NCI-H510A (cell line): ENCODE measurements at places on chromosomes 12 and 14.

DNA sequence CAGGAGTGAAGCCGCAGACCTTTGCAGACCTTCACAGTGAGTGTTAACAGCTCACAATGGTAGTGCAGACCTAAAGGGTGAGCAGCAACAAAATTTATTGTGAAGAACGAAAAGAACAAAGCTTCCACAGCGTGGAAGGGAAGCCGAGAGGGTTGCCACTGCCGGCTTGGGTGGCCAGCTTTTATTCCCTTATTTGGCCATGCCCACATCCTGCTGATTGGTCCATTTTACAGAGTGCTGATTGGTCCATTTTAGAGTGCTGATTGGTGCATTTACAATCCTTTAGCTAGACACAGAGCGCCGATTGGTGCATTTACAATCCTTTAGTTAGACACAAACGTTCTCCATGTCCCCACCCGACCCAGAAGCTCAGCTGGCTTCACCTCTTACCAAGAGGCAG, 35.5 kb downstream of the MAPK1IP1L start:
- no peak for DNase-seq

DNA sequence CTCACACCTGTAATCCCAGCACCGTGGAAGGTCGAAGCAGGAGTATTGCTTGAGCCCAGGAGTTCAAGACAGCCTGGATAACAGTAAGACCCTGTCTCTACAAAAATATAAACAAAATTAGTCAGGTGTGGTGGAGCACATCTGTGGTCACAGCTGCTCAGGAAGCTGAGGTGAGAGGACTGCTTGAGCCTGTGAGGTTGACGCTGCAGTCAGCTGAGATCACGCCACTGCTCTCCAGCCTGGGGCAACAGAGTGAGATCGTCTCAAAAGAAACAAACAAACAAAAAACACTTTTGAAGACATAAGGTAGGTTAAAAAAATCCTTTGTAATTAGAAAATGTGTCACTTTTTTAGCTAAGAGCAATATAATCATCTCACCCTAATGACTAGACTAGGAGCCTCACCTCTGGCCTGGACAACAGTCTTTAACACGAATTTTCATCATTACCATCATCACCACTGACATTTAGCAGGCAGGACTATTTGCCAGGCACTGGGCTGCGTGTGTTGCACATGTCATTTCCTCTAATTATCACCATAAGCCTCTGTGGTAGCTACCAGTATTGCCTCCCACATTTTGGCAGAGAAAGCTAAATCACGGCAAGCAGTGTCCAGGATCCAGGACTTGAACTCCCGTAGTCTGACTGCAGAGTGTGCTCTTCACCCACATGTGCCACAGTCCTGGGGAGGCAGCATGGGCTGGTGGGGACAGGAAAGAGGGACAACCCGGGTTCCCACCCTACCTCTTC, 4.6 kb upstream of the SYCP3 start:
- no peak for DNase-seq

GRCh38 chr12:14710632-14711320, 14.4 kb upstream of the GUCY2C start:
- no peak for DNase-seq

DNA sequence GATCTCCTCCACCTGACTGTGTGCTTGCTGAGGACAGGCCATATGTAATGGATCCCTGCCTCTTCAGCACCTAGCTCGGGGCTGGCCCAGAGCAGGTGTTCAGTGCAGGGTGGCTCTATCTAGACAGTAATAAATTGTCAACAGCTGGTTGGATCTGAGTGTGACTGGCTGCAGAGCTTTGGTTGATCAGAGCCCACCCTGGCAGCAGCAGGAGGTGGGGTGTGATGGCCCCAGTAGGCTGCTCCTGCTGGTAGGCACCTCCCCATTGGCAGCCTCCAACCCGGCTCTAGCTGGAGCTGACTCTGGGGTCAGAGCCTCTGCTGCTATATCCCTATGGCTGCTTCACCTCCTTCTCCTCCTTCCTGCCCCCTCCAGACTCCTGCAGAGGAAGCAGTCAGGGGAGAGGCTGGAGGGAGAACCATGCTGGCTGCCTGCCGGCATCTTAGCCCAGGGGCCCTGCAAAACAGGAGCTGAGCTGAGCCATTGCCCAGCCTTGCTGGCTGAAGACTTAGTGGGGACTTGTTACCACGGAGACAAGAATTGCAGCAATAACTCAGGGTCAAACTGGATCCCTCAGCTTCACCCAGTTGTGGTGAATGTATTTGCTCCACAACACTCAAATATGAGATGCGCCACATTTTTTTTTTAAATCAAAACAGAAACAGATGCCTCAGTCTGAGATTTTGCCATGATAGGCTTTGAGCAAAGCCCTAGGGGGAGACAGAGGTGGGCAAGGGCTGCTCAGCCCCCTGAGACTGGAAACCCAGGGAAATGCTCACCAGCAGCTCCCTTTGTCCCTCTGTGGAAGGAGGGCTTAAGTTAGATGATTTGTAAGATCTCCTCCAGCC, 22.2 kb downstream of the TMEM63C start:
- peak; percentile 47 for DNase-seq

DNA sequence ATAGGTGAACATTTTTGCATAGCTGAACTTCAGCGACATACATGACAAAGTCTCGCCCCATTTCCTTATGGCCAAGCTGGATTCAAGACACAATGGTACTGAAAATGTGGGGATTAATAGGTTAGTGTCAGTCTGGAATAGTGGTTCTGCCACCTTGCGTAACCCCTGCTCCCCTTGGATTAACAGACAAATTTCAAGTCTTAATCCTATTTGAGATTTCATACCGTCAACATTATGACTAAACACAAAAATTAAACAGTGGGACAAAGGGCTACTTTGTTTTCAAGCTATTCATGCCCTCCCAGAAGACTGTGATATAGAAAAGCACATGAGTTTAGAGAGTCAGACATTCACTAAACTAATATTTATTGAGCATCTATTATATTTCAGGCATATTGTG, 138.9 kb upstream of the HIF1A start:
- DNase-seq: no peak

GRCh38 chr12:96208346-96208745, 14.2 kb downstream of the ELK3 start:
- DNase-seq: no peak
